Heart left ventricle (tissue), 16 donors: ENCODE measurements at places on chromosomes 5 and 9. TPM values are rescaled to one million over a fixed set of nuclear protein-coding genes. Genes with fewer than 3 reads are reported as not detected.

DNA sequence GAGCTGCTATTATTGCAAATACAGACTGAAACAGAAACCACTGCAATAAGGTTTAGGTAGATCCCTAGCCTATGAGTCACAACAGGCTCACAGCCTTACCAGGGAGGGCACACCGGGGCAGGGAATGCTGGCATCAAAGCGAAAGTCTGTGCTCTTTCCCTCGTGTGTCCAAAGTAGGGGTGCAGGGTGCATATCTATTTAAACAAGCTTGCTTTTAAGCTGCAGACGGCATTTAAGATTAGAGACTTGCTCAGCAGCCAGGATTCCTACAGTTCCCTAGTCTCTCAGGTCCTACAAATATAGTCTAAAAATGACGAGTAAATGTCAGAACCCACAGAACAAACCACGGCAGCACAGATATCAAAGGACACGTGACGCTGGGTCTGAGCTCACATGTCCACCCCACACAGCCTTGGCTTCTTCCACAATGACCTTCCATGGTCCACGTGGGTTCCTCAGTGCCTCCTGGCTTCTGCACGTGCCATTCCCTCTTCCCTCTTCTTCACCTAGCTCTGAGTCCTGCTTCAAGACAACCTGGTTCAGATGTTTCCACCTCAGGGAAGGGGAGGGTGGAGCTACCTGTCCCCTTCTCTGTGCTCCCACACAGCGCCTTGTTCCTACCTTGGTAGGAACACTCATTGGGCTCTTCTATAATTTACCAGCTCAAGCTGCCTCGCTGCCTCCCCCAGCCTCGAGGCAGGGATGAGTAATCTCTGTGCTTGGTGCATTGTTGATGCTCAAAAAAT, 193.2 kb downstream of the MAPKAP1 start:
- peak; percentile 54 for DNase-seq

The OTULINL gene
- total RNA-seq: 1.3 TPM

- no peak for DNase-seq
Measured at GRCh38 chr9:90724880-90725279, 76.7 kb upstream of the SYK start.

DNA sequence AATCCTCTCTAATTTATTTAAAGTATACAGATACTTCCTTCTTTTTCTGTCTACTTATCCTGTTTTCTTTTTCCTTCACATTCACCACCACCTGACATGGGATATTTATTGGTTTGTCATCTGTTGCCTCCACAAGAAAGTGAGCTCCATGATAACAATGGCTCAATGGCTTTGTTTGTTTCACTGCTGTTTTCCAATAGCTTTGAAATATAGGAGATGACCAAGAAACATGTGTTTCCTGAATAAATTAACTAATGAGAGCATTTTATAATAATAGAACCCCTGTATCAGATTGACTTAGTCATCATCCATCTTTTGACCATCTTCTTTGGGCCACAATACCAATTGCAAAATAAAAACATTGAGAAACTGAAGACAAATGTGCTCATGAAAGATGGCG, 180.2 kb upstream of the GAS1 start:
- DNase-seq: no peak

DNA sequence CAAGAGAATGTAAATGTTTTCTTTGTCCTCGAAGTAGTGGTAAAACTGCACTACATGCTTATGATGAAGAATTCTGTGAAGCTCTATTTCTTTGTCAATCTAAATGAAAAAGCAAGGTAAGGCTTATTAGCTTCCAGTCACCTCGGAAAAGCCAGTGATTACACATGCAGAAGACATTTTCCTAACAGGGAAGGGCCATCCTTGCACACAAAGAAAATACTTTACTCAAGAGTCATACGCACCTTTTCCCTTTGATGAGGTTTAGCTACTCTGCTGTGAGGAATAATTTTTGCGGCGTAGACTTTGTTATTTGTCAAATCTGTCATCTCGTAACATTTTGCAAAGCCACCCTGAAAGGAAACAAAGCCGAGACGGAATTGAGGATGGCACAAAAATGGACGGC, 1.1 kb downstream of the PLK2 start:
- DNase-seq: no peak

DNA sequence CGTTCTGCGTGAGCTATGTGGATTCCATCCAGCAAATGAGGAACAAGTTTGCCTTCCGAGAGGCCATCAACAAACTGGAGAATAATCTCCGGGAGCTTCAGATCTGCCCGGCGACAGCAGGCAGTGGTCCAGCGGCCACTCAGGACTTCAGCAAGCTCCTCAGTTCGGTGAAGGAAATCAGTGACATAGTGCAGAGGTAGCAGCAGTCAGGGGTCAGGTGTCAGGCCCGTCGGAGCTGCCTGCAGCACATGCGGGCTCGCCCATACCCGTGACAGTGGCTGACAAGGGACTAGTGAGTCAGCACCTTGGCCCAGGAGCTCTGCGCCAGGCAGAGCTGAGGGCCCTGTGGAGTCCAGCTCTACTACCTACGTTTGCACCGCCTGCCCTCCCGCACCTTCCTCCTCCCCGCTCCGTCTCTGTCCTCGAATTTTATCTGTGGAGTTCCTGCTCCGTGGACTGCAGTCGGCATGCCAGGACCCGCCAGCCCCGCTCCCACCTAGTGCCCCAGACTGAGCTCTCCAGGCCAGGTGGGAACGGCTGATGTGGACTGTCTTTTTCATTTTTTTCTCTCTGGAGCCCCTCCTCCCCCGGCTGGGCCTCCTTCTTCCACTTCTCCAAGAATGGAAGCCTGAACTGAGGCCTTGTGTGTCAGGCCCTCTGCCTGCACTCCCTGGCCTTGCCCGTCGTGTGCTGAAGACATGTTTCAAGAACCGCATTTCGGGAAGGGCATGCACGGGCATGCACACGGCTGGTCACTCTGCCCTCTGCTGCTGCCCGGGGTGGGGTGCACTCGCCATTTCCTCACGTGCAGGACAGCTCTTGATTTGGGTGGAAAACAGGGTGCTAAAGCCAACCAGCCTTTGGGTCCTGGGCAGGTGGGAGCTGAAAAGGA, 10.9 kb downstream of the QRFP start:
- DNase-seq: peak; percentile 38

The ANKRD18A gene
- 4.4 TPM for total RNA-seq

GRCh38 chr5:56698463-56699381, 116.6 kb upstream of the MAP3K1 start:
- DNase-seq: no peak

The DBH gene
- total RNA-seq: 0.06 TPM

- DNase-seq: peak; percentile 77
Measured at GRCh38 chr5:116652196-116652729, 77.6 kb upstream of the SEMA6A start.

GRCh38 chr5:179307013-179307800, 38.1 kb downstream of the ADAMTS2 start:
- peak; percentile 12 for DNase-seq

GRCh38 chr9:84705128-84705527, 35.6 kb downstream of the NTRK2 start:
- no peak for DNase-seq

The RLN2 gene
- total RNA-seq: not detected

- peak; percentile 88 for DNase-seq
Measured at GRCh38 chr5:14871214-14872069, at the start of gene ANKH. TSS of gene ANKH (minus strand) at chr5:14871778. CDS start at chr5:14871447, 331 bp downstream.

- DNase-seq: no peak
Measured at GRCh38 chr5:56761151-56761885, 54.0 kb upstream of the MAP3K1 start.

DNA sequence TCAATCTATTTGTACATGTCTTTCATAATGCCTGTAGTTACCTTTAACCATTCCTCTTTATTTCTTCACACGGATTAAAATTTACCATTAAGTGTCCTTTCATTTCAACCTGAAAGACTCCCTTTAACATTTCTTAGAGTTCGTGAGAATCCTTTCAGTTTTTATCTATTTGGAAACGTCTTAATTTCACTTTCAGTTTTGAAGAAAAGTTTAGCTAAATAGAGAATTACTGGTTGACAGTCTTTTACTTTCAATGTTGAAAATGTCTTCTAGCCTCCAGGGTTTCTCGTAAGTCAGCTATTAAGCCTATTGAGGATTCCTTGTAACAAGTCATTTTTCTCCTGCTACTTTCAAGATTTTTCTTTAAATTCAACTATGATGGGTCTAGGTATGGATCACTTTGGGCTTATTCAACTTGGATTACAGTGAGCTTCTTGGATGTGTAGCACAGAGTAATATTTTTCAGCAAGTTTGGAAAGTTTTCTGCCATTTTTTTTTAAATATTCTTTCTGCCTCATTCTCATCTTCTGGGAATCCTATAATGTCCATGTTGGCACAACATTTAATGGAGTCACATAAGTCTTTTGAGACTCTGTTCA, 48.5 kb downstream of the RFX3 start:
- DNase-seq: no peak

The NTNG2 gene
- total RNA-seq: 3.2 TPM

- DNase-seq: no peak
Measured at GRCh38 chr9:84226126-84226525, 114.4 kb downstream of the SLC28A3 start.

The LAMC3 gene
- 0.40 TPM for total RNA-seq

DNA sequence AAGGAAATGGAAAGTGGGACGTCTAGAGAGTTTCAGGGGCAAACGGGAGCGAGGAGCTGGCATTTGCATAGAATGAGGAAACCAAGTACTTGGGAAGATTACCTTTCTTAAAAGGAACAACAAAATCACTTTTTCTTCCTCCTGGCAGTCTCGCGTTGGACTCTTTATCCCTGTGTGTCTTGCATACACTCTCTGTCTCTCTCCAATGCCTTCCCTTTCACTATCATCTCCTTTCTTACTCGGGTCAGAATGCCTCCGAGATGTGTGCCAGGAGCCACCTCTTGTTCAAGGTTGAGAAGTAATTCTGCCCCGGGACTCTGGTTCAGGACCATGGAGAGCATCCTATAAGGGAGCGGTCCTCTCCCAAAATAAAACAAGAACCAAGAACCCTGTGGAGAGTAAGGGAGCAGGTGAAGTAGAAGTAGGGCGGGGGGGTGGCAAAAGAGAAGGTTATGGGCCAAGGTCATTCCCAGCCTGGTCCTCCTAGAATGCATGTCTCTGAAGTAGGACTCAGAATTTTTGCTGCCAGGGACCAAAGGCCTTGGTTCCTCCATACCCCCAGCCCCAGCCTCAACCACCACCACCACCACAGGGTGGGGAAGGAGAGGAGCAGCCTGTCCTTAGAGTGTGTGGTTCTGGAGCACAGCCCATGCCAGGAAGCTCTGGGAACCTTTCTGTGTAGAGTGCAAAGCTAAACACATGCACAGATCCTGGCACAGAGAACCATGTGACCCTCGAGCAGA, 72.1 kb upstream of the ARAP3 start:
- DNase-seq: no peak

- DNase-seq: no peak
Measured at GRCh38 chr5:180439911-180440769, 54.0 kb upstream of the CNOT6 start.

DNA sequence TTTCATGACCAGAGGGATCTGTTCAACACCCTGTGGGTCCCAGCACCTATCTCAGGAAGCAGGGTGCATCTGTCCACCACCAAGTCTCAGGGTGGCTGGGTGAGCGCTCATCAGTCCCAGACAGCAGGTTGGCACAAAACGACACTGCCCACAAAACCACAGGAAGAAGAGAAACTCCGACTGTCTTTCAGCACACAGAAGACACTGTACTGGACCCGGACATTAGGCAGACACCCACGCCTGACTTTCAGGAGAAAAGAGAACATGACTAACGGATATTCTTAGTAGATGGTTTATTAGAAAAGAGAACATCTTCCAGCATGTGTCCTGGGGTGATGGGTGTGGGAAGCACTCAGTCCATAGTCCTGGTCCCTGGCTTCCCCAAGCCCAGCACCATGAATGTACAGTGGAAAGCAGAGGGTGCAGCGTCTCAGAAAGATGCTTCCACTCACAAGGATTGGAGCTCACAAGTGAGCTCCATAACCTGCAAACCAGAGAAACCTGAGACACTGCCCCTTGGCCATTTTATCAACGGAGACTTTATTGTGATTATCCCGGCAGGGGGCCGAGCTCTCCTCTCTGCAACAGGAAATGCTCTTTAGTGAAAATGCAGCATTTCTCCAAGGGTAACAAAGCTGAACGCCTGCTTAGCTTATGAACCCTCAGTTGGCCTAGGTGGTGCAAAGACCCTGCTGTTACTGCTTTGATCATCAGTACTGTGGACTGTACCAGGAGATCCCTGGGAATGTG, 35.8 kb upstream of the LCP2 start:
- no peak for DNase-seq

DNA sequence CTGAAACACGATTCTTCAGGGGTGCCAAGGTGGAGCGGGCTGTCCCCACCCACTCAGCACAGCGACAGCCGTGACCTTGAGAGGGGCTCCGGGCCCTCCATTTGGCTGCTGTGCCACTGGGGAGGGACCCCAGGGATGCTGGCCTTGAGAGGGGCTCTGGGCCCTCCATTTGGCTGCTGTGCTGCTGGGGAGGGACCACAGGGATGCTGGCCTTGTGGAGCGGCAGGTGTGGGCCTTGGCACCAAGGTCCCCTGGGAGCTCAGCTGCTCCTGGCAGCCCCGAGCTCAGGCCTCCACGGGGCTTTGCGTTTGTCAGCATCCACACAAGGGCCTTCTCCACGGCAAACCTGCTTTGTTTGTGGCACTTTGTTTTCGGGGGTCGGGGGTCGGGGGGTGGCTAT, 137.6 kb upstream of the LPCAT1 start:
- no peak for DNase-seq

The MYOZ3 gene
- 5.1 TPM for total RNA-seq

The KCNMB1 gene
- 3.7 TPM for total RNA-seq

DNA sequence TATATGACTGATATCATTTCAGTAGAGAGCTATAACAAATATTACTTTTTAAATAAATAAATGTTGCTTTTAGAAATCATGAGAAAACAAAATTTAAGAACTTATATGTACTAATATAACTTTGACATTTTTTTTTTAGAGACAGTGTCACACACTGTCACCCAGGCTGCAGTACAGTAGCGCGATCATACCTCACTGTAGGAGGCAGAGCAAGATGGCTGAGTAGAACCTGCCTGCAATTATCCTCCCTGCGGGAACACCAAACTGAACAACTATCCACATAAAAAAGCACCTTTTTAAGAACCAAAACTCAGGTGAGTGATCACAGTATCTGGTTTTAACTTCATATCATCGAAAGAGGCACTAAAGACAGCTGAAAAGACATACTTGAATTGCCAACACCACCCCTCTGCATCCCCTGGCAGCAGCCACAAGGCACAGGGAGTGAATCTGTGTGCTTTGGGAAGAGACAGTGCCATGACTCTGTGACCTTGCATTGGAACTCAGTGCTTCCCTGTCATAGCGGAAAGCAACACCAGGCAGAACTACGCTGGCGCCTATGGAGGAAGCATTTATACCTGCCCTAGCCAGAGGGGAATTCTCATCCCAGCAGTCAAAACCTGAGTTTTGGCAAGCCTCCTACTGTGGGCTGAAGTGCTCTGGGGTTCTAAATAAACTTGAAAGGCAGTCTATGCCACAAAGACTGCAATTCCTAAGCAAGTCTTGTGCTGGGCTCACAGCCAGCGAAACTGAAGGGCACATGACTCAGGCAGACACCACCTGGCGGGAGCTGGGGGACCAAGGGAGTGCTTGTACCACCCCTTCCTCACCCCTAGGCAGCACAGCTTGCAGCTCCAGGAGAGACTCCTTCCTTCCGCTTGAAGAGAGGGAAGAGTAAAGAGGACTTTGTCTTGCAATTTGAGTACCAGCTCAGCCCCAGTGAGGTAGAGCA, 142.7 kb downstream of the FBXL17 start:
- no peak for DNase-seq

GRCh38 chr9:136956604-136957003, 4.5 kb downstream of the LCN12 start:
- no peak for DNase-seq
